HFF-Myc (cell line): ENCODE measurements at places on chromosomes 4 and X.
A peak's percentile ranks its signal among the peaks of the same experiment; 100 is the strongest.

DNA sequence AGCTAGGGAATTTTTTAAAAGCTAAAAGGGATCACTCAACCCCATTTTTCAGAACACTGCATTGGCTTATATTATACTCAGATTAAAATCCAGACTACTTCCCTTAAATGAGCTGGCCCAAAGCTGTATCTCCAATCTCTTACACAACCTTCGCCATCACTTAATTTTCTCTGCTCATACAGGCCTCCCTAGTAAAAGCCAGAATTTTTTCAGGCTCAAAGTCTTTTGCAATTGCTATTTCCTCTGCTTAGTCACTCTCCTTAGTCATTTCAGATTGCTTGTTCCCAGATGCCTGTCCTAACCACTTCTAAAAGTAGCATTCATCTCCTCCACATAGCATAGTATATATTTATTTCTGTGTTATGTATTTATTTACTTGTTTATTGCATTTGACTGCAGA lies 1587.9 kb upstream of the ADGRL3 start:
- DNase-seq = no peak

- no peak for DNase-seq
These were observed 430.7 kb downstream of the IDS start for GRCh38 chrX:149074398-149074797.

- DNase-seq = no peak
These were observed 58.5 kb downstream of the ALPK1 start for GRCh38 chr4:112355662-112356061.

- no peak for DNase-seq
These were observed 170.1 kb upstream of the ATOH1 start for GRCh38 chr4:93658443-93658842.

DNA sequence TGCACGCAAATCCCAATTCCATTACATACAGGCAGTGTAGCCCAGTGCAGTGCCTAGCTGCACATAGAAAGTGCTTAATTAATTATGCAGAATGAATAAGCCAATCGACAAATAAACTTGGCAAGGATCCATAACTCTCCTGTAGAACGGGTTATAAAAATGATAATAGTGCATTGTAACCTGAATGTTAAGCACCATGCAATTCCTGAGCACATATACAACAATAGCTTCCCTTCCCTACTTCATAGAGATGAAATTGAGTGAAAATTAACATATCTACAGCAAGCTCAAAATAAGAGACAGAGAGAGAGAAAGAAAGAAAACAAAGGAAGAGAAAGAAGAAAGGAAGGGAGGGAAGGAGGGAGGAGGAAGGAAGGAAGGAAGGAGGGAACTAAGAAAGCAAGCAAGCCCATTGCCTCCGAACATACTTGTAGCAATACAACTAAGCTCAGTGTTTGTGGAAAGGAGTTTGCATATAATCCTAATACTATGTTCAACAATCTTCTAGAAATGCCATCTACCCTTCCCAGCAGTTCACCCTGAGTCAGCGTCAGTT lies 1074.0 kb upstream of the LCORL start:
- no peak for DNase-seq

- DNase-seq = no peak
These were observed 35.3 kb downstream of the DCTD start for GRCh38 chr4:182881914-182882313.

- peak; percentile 37 for DNase-seq
These were observed 111.2 kb downstream of the QDPR start for GRCh38 chr4:17400686-17401085.

- no peak for DNase-seq
These were observed 50.8 kb downstream of the GRIA2 start for GRCh38 chr4:157271166-157271869.

- DNase-seq = no peak
These were observed 4.9 kb upstream of the TXK start for GRCh38 chr4:48138936-48139335.

DNA sequence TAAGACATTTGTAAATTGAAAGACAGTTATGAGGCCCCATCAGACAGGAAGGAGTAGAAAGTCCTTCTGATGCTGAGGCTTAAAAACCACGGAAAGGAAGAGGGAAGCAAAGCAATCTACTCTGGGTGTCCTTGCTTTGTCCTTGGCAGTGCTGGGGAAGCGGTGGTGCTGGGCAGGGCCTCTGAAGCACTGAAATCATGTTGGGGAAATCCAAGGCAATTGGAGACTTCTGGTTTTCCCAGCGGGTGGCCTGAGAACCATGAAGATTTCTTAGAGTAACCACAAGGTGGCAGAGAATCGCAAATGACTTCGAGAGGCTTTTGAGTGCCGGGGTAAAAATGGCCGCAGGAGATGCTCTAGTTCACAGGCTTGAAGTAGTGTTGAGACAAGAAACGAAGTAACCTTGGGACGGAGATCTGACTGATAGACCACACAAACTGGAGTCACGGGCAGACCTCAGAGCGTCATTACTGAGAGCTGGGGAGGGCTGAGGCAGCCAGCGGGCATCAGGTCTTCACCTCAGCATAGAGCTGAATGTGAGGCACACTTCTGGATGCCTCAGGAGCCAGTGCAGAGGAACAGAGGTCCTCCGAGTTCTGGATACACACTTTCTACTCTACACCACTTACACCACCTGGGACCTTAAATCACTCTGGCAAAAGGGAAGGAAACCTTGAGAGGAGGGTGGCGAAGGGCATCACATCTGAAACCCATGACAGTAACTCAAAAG lies 130.7 kb upstream of the GPRIN3 start:
- DNase-seq = peak; percentile 21

DNA sequence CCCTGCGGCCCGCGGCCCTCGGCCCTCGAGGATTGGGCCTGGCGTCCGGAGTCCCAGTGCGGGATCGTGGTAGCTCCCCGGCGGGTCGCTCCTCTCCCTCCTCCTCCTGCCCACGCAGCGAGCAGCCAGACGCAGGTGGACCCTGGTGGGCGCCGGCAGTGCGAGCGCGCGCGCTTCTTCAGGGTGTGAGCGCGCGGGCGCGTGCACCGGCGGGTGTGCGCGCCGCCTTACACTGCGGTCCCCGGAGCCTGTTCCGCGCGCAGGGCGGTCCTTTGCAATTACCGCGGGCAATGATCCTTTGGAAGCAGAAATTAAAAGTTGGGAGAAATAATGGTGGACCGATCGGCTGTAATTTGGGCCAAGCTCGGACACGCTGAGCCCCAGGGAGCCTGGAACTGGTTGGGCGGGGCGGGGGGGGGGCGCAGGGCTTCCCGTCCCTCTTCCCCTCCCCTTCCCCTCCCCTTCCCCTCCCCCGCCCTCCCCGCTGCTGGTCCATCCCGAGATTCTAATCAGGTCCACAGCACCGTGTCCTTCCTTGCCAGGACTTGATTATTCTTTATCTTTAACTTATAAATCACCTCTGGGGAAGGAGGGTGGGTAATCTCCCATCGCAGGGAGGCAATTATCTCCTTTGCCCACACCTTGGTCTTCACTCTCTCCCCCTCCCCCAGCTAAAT lies 1.6 kb upstream of the NKX1-1 start:
- DNase-seq = no peak

GRCh38 chr4:119032921-119033685 lies 102.5 kb upstream of the MYOZ2 start:
- DNase-seq = no peak

- no peak for DNase-seq
These were observed 1.5 kb downstream of the ZNF718 start for GRCh38 chr4:125833-126232.

DNA sequence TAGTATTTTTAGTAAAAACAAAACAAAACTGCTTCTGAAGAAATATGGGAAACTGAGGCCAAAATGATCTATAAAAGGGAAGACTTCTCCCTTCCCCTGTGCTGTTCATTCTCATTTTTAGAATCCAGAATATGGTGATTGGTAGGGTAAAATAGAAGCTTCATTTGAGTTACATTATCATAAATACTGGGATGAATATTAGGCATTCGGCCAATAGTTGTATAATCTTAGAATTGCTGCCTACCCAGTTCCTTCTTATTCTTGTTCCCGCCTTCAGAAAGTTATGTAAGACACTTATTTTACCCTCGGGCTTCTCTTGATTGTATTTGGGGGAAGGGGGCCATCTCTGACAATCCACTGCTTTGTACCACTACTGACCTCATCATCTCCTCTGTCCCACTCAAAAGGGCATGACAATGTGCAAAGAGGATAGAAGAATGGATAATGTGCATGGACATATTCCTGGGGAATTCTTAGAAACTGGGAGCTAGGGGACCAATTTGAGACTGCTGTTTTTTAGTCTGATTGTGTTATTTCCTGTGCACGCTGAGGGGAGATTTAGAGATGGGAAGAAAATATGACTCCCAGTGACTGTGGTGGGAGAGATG lies 588 bp downstream of the ART3 start:
- no peak for DNase-seq

- no peak for DNase-seq
These were observed 413.6 kb upstream of the CXorf51A start for GRCh38 chrX:147228153-147228552.

DNA sequence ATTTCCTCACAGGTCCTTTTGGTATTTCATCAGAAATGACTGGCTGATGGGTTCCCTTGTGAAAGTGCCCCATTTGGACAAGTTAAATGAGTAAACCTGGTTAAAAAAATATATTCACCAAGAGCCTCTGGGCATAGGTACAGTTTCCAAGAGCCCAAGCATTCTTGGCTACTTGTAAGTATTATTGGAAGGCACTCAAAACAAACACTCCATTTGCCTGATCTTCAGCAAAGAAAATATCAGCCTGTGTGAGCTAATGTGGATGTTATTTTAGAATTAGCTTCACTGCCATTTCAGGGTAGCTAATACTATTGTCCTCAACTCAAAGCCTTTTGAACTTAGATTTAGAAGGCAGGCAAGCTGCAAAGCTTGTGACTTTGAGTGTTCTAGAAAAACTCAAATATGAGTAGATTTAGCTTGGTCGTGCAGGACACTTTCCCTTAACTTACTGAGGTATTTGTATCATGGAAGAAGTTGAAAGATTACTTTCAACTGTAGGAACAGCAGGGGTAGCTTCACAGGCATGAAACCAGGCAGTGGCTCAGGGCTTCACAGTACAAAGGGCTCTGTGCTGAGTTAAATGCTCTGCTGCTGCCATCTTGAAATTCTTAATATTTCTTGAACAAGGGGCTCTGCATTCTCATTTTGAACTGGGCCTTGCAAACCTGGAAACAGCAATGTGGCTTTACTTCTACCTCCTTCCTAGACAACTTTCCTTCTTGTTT lies 177.2 kb downstream of the AMELX start:
- no peak for DNase-seq

GRCh38 chr4:15226203-15226602 lies 201.6 kb upstream of the C1QTNF7 start:
- no peak for DNase-seq

DNA sequence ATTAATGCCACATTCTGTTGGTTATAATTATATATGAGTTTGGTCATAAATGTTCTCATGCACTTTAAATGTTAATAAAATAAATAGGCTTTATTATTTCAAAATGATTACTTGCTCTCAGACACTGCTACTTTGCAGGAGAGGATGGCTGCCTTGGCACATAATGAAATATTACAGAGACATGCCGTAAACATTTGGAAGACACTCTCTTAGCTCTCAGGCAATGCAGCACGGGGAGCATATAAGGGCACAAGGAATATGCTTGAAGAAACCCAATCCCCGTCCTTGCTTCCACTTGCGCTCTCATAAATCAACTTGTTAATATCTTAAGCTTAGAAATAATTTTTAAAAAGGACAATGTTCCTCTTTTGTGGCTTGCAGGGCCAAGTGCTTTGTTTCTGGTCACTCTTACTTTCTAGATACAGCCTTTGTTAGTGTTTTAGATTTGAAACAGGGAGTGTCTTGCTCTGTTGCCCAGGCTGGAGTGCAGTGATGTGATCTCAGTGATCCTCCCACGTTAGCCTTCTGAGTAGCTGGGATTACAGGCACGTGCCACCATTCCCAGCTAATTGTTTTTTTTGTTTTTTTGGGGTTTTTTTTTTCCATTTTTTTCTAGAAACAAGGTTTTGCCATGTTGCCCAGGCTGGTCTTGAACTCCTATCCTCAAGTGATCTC lies 445.0 kb downstream of the SPRY1 start:
- no peak for DNase-seq

GRCh38 chr4:42708625-42709024 lies 51.7 kb upstream of the ATP8A1 start:
- no peak for DNase-seq

DNA sequence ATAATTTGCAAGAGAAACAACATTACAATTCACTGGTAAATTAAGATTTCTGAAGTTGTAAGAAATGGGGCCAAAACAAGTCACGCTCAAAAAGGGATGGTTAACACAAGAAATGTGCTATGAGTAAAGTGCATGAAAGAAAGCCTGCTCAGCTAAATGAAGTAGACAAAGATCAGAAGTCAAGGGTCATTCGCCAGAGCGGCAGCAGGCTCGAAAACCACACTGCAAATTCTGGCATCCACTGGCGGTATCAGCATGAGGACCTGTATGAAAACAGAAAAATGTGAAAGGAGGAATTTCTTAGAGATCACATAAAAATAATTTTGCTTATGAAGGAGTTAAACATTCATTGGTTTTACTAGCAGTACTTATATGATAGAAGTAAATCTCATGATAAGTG lies 49.6 kb downstream of the FBXL5 start:
- DNase-seq = no peak

- no peak for DNase-seq
These were observed 121.2 kb upstream of the TET2 start for GRCh38 chr4:105025263-105026017.

- DNase-seq = no peak
These were observed 18.2 kb upstream of the ABLIM2 start for GRCh38 chr4:8176547-8177399.

DNA sequence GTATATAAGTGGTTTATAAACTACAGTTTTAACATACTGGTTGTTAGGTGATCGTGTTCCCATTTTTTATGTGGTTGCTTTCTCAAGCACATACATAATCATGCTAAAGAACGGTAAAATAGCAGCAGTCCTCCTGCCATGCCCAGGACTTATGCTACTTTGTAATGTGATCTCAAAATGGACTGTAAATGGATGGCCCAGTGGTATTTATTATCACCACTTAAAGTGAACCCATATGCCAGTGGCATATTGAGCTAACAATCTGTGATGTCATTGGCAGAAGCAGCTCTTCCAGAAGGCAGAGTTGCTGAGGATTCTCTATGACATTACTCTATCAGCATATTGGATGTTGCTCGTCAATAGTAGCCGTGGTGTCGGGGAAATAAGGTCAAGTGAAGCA lies 28.6 kb downstream of the ANK2 start:
- no peak for DNase-seq

DNA sequence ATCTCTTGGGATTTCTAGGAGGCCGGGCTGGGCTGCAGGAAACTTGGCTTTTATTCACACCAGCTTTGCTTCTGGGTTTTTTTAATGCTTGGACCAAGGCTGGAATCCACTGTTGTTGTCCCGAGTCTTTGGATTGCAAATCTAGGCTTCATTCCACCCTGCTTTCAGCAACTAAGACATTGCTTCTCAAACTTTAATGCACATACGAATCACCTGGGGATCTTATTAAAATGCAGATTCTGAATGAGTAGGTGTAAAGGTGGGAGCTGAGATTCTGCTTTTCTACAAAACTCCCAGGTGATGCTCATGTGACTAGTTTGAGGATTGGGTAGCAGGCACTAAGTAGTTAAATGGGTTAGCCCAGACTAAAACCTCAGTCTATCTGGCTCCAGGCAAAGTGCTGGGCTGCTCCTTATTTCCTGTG lies 39.2 kb upstream of the GPC4 start:
- no peak for DNase-seq
